ENCODE measurements at places on chromosomes 16 and 17.

DNA sequence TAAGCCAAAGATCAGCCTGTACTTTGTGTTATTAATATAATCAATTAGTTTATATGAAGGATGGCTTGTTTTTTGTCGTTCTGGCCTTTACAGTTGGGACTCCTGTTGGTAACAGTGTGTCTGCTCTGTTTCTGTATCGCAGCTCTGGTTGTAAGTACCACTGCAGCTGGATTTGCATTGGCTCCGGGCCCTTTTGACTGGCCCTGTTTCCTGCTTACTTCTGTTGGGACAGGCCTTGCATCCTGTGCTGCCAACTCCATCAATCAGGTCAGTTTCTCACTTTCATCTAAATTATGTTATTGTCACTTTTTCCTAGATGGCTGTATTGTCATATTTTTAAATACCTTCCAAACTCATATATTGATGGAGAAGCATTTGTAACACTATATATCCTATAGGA is 32.7 kb downstream of the COX10 start:
- no peak for DNase-seq

DNA sequence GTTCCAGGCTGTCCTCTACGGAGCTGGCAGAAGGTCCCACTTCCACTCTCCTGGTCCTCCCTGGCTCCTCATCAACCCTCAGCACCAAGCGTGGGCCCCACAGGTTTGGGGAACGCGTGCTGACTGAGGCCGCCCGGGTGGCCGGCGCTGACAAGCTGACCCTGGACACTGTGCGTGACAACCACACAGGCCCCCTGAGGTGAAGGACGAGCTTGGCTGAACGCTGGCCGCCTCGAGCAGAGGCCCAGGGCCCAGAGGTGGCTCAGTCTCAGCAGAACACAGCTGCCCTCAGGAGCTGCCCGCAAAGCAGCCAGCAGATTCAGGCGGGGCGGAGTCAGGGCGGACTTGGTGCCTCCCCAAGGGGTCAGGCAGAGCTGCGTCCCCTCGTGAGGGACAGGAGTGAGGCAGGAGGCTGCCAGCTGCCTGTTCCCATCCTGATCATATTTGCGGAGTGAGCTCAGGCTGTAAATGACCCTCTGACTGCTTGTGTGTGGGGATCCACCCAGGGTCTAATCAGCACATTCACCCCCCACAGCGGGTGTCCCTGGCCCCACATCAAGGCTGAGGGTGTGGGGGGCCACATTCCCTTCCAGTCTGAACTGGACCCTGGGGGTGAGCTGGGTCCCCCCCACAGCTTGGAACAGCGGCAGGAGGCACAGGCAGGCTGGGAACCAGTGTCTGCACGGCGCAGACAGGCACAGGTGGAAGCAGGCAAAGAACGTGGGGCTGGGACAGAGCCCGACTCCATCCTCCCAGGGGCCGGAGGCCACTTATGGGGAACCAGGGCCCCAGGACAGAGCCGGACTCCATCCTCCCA is 105.1 kb upstream of the METRNL start:
- no peak for DNase-seq

DNA sequence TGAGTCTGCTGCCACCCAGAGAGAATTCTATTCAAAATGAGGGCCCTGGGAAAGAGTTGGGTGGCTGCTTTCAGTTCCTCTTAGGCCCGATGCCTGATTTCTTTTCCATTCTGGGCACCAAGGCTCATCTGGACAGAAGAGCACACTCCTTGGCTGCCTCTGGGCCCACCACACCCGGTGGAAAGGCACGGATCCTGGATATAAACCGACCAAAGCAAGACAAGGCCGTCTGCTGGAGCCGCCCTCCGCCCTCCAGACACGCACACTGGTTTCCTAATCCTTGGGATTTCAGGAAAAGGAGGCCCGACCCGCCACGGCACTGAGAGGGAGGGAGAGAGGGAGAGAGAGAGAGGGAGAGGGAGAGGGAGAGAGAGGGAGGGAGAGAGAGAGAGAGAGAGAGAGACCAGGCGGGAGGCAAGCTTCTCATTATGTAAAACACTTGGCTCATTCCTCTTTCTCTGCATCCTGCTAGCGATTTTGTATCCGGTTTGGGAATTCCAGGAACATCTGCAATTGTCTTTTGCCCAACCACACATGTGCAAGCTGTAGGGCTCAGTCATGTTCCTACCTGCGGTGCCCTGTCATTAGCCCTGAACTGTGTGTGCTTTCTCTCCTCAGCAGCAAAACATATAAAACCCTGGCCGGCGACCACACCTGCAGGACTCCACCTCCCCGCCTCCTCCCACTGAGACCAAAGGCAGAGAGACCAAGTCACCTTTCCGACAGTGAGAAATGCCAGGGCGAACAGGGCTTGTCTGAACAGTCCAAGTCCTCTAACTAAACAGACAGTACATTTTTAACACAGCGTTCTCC is 347.2 kb downstream of the SOX9 start:
- DNase-seq = no peak

- no peak for DNase-seq
Observed at GRCh38 chr16:85335584-85336491, 223.6 kb upstream of the CIBAR2 start.

DNA sequence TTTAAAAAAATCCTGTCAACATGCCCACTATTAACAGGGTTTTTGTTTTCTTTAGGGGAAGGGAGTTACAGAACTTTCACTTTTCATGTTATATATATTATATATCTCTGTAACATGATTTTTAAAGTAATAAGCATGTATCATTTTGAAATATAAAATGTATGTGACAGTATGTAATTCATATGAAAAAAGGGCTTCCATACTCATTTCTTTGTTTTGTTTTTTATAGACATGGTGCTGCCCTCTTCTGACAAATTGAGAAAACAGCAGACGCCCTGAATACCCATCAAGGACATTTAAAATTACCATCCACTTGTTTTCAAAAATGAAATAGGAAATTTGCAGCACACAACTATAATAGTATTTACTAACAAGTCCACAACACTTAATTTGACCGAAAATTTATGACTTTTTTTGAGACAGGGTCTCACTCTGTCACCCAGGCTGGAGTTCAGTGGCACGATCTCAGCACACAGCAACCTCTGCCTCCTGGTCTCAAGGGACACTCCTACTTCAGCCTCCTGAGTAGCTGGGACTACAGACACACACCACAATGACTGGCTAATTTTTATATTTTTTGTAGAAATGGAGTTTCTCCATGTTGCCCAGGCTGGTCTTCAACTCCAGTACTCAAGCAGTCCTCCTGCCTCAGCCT is 30.4 kb downstream of the CFDP1 start:
- peak; percentile 24 for DNase-seq
